Fibroblast of lung (primary cell): ENCODE measurements at places on chromosomes 5 and 9.

- DNase-seq, result peak; percentile 73
Measured at GRCh38 chr9:96015876-96016686, 140.6 kb downstream of the ERCC6L2 start.

- no peak for DNase-seq
Measured at GRCh38 chr5:128156521-128156920, 73.0 kb downstream of the SLC12A2 start.

GRCh38 chr9:126630458-126631237, 16.9 kb downstream of the LMX1B start:
- no peak for DNase-seq

DNA sequence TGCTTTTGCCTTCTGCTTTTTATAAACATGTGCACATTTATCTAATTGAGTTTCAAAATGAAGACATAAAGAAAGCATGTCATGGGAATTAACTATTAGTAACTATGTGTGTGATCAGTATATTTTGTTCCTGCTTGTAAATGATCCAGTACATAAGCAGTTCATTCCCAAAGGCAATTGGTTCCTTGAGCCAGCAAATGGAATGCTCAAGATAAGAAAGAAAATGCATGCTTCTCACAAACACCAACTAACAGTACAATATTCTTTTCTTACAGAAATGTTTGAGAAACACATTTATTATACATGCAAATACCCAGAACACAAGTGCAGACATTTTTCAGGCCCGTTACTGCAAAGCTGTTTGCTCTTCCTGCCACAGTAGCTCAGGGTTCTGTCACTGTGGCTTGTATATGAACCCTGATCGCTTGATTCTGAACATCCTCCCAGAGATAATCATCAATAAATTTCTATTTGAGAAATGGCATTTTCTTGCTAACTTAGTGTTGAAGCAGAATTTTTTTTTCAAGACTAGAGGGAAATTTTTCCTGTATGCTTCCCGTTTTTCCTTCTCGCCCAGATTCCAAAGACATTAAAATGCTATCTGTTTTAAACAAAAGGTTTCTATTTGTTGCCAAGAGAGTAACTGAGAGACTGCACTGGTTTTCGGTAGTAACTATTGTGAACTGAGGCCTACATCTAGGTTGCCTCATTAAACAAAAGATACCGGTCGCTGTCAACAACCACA, 1.9 kb downstream of the GNAQ start:
- DNase-seq, result peak; percentile 54

- no peak for DNase-seq
Measured at GRCh38 chr9:93365427-93366118, 85.9 kb upstream of the FAM120A start.

DNA sequence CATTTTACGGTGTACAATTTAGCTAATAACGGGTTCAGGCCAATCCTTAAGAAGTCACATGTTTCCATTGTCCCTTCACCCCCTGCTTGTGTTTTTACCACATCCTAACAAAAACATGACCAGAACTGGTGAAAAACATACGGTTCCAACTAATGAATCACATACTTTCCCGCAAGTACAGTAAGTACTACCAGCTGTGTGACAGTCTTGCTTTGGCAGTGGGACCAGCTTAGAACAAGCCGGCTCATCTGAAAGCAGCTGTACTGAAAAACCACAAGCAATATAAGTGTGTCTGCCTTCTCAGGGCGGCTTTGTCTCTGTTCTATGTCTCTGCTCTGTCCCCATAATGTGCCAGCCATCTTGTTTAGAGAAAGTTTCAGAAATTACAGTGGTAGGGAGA, 242.5 kb downstream of the BNC2 start:
- peak; percentile 98 for DNase-seq

- no peak for DNase-seq
Measured at GRCh38 chr9:127096208-127096607, 26.2 kb downstream of the ANGPTL2 start.

DNA sequence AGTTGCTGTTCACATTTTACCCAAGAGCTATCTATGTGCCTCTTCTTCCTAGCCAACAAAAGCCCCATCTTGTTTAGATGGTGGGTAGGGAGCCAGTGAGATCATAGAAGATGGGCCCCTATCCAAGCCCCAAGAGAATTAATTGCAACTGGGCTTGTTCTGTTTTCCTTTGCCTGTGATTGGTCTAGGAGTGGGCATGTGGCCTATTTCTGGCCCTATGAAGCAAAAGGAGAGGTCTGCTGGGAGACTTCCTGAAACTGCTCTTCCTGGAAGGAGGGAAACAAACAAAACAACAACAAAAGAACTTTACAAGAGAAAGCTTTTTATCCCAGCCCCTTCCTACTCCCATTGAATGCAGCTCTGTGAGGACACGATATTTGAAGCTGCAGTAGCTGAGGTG, 32.5 kb upstream of the ALDOB start:
- no peak for DNase-seq

- peak; percentile 72 for DNase-seq
Measured at GRCh38 chr5:72692231-72692637, 124.2 kb upstream of the TNPO1 start.

DNA sequence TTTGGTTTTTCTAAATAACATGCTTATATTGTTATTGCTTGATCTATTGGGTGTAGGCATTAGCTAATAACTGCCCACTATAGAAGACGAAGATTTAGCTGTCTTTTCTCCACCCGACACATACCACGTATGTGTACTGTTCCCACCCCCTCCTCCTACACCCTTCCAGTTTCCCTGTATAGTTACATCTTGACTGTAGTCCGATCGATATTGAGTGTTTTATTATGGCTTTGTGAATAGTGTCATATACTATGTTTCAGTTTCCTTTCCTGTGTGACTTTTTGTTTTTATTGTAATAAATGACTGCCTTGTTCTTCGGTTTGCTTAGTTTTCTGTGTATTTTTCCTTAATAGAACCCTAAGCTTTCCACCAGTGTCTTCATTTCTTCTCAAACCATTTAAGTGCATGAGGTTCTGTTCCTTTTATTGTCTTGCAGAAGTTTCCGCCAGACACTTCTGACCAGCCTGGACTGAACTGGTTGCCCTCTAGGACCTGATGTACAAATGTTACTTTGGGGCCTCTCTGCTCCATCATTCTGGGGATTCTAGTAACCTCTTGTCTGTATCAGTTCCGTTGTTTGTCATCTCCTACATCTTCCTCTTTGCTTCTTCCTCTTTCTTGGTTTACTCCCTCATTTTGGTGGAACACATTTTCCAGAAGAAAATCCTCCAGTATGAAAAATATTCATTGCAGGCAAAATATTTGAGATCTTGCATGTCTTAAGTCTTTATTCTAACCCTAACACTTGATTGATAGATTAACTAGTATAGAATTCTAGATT, 61.8 kb downstream of the PRKACG start:
- no peak for DNase-seq

GRCh38 chr9:124438091-124438490, 12.2 kb upstream of the ADGRD2 start:
- DNase-seq, result no peak

- DNase-seq, result no peak
Measured at GRCh38 chr5:54361691-54362411, 51.5 kb upstream of the ARL15 start.

DNA sequence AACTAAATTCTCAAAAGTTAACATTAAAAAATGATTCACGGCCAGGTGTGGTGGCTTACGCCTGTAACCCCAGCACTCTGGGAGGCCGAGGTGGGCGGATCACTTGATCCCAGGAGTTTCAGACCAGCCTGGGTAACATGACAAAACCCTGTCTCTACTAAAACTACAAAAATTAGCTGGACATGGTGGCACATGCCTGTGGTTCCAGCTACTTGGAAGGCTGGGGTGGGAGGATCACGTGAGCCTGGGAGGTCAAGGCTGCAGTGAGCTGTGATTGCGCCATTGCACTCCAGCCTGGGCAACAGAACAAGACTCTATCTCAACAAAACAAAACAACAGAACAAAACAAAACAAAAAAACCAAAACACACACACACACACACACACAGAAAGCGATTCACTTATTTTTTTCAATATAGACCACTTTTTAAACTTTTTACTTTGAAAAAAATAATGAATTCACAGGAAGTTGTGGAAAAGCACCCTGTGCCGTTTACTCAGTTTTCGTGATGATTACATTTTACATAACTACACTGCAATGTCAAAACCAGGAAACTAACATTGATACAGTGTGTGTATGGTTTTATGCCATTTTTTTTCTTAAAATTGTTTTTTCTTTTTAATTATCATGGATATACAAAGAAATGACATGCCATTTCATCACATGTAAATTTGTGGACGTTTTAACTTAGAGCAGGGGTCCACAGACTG, 73.7 kb downstream of the TENT4A start:
- DNase-seq, result peak; percentile 34

GRCh38 chr9:131865446-131866195, 125.7 kb upstream of the RAPGEF1 start:
- DNase-seq, result no peak

DNA sequence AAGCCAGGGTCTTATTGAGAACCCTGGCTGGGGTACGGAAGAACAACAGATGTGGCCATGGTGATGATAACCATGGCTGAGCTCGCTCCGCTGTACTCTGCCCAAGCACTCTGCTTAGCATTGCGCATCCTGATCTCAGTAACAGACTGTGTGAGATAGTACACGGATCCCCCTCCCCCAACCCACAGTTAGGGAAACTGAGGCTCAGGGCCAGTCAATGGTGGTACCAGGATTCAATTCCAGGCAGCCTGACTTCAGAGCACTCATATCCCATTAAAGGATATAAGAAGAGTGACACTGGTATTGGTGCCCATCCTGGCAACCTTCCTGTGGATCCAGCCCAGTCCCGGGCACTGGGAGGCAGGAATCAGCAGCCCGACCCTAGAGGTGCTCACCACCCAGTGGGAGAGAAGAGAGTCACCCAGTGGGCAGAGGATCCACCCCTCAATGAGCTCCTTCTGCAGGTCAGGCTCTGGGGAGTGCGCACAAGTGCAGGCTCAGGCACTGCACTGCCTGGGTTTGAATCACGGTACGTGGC, 26.5 kb upstream of the KIF12 start:
- no peak for DNase-seq

- DNase-seq, result no peak
Measured at GRCh38 chr9:130858739-130859705, 24.0 kb downstream of the ABL1 start.

- peak; percentile 42 for DNase-seq
Measured at GRCh38 chr9:88528080-88528790, 6.7 kb upstream of the NXNL2 start.

GRCh38 chr5:173123416-173123815, 20.9 kb upstream of the BNIP1 start:
- peak; percentile 92 for DNase-seq

GRCh38 chr5:763998-764781, 20.3 kb downstream of the ZDHHC11B start:
- no peak for DNase-seq

- DNase-seq, result no peak
Measured at GRCh38 chr5:61627531-61627930, 295.5 kb downstream of the ZSWIM6 start.

DNA sequence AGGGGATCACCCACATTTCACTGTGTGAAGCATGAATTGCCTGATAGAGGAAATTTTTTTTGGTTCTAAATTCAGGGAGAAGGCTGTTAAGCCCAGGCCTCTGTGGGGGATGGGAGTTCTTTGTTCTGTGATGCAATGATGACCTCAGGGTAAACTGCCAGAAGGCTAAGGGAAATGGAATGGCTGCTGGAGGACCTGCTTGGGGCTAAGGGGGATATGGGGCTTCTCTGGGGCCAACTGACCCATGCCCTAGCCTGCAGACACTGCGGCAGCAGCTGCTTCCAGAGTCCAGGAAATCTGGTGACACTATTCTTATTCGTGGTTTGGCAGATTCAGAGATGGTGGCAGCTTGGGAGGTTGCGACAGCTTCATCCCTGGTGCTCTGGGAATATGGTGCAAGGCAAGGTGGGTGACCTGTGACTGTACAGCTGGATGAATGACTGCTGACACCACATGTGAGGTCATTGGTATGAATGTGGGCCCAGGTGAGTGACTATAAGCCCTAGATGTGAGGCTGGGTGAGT, 30.3 kb downstream of the VCP start:
- peak; percentile 53 for DNase-seq

DNA sequence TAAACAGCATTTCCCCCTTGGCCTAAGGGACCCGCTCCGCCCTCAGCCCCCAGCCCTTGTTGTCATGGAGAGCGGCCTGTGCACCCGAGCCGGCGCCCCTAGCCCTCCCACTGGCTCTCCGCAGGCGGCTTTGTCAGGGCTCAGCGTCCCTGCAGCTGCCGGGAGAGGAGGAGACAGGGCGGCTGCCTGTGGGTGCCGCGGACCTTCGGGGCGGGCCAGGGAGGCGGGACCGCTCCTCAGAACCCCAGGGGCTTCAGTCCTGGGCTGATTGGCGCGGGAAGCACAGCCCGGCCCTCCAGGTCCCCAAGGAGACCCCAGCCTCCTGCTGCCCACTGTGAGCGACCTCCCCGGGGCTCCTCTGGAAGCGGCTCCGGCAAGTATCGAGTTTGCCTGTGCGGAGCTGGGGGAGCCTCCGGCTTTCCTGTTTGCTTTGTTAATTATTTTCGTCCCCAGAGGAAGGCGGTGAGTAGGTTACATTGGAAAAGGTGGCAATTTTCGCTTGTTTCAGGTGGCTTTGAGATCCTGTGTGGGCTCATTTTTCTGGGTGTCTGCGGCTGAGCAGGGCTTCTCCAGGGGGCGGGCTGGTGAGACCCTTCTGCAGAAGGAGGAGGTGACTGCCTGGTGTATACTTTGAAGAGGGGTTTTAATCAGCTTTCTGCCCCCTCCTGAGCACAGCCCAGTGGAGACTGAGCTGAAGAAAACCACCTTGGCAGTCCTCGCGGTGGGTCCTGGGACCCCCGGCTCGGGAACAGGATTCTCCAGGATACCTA, at the start of gene FGD3:
FGD3 (plus strand) TSS at position 256 of the 770 bp plus-strand sequence. CDS start 28,734 bp downstream, outside the sequence.
- no peak for DNase-seq

DNA sequence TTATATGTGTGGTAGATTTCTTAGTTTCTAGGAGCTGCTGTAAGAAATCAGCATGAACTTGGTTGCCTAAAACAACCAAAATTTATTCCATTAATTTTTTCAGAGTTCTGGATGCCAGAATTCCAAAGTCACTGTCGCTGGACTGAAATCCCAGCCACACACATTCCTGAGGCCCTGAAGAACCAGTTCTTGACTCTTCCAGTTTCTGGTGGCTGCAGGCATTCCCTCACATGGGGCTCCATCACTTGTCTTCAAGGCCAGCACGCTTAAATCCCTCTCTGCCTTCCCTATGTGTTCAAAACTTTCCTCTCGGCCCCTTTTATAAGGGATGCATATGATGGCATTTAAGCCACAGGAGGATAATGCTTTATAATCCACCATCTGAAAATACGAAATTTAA, 1237.5 kb upstream of the CDH9 start:
- no peak for DNase-seq

GRCh38 chr5:176822041-176822792, 11.9 kb downstream of the UNC5A start:
- peak; percentile 16 for DNase-seq

- peak; percentile 66 for DNase-seq
Measured at GRCh38 chr5:150780187-150780692, 1.7 kb downstream of the SMIM3 start.

- DNase-seq, result no peak
Measured at GRCh38 chr5:6737043-6737941, 24.1 kb downstream of the TENT4A start.

GRCh38 chr5:112346411-112347044, 72.5 kb downstream of the EPB41L4A start:
- no peak for DNase-seq

- no peak for DNase-seq
Measured at GRCh38 chr9:89493181-89493580, 4.7 kb downstream of the SEMA4D start.

GRCh38 chr9:76926324-76926741, 20.4 kb upstream of the PRUNE2 start:
- DNase-seq, result peak; percentile 91
